ENCODE measurements at places on chromosomes 6 and 20.

DNA sequence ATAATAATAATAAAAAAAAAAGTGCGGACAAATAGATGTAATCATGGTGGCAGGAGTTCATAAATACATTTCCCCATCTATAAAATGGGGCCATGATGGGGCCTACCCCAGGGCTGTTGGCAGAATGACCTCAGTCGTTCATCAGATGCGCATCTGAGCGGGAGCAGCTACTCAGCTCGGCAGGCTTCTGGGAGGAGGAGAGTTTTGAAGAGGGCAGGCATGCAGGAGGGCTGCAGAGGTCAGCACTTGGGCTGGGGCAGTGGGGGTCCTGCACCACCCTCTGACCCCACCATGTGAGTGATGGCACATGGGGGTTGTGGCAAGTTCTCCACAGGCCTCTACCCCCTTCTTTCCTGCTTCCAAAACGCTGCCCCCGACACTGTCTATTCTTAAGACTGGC, 373.5 kb downstream of the ZFAND3 start:
- peak; percentile 22 for DNase-seq

GRCh38 chr20:14622796-14623195, 285.4 kb upstream of the FLRT3 start:
- DNase-seq: no peak

- DNase-seq: no peak
Measured at GRCh38 chr20:24821391-24821790, 127.7 kb upstream of the CST7 start.

- DNase-seq: no peak
Measured at GRCh38 chr20:57671662-57672061, 38.2 kb downstream of the PMEPA1 start.

DNA sequence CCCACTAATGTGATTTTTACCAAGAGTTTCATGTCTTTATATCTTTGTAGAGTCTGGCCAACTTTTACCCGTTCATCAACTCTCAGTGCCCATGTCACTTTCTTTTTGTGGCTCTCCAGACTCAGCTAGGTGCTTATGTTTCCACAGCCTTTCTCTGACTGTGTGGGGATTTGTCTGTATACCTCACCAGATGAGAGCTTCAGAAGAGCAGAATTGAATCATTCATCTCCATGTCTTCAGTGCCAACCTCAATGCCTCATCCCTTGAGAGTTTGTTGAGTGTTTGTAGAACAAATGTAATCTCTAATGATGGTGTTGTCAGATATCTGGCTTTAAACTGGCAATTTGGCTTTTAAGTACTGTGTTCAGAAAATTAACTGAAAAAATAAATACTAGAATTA, 16.8 kb upstream of the CCN2 start:
- DNase-seq: no peak

DNA sequence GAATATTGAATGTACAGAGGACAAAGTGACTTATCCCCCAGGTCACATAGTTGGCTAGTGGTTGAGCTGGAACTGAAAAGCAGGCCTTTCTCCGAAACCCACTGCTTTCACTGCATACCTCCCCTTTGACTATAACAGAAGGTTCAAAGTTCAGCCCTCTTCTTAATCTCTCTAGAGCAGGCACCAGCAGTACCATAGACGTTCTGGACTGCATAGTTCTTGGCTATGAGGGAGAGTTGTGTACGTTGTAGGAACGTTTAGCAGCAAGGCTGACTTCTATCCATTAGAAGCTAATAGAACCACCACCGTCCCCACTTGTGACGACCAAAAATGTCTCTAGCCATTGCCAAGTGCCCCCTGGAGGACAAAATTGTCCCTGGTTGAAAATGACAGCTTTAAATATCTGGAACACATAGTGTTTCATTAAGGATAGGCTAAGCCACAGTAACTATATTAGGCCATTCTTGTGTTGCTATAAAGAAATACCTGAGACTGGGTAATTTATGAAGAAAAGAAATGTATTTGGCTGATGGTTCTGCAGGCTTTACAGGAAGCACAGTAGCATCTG, 123.8 kb upstream of the MTHFD1L start:
- DNase-seq: no peak

GRCh38 chr20:12466915-12467314, 541.9 kb upstream of the SPTLC3 start:
- no peak for DNase-seq

GRCh38 chr6:166583230-166583965, 3.1 kb downstream of the RAMACL start:
- DNase-seq: peak; percentile 23

Data from activated CD8-positive, alpha-beta memory T cell treated with anti-CD3 and anti-CD28 coated beads, Interleukin-2, amount 10 ng/mL, durations not matched to agents 7 days and 5 days (primary cell).